Ammon's horn (tissue), 1 donor: ENCODE measurements at places on chromosomes 6 and 20.

GRCh38 chr6:35049156-35049735 is 91.9 kb downstream of the TCP11 start:
- no peak for DNase-seq

DNA sequence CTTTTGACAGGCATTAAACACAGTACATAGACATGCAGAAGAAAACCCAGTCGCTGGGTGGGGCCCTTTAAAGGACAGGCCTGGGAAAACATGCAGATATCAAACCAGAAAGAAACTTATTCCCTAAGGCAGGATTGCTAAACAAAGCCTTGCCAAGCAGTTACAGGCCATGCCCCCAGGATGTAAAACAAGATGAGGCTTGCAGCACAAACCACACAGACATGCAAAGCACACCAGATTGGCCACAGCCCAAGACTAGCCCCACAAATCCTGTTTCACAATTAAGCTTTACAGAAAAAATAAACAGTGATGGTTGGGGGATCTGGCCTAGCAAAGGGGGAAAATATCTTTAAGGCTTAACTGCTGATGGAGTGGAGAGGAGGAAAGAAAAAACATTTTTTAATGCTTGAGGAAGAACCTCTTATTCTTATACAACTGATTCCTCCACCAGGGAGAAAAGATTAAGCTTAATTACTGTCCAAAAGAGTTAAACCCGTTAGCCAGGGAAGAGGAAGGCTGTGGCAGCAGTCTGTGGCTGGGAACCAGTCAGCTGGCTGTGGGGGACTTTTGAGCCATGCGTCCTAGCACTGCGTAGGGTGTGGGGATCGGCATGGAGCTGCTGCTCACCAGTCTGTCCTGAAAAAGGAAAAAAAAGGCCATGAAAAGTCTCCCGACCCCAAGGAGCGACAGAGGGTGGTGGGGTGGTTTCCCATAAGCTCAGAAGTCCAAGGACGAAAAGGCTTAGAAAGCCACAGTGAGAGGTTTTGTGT is 28.4 kb downstream of the COL19A1 start:
- no peak for DNase-seq

- DNase-seq = no peak
These were observed 431.5 kb downstream of the HACE1 start for GRCh38 chr6:104428184-104428583.

DNA sequence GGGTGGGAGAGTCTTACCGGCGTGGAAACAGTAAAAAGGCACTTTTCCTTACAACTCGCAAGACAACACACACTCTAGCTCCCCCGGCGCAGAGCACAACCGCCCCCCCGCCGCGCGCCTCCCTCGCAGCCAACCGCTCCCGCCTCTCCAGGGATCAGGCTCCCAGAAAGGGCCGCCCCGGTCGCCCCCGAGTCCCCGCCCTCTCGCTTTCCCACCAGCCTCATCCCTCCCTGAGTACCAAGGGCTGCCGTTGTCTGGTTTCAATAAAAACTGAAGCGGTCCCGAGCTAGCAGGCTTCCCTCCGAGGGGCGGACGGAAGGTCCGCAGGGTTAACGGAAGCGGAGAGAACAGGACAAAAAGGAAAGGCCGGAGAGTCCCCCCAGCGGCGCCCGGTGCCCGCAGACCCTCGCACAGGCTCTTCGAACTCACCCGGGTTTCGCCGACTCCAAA is 804 bp downstream of the ELOVL5 start:
- peak; percentile 72 for DNase-seq

GRCh38 chr6:46876126-46876525 is 45.6 kb downstream of the ADGRF5 start:
- DNase-seq = no peak

GRCh38 chr6:163151212-163151611 is 263.3 kb upstream of the QKI start:
- DNase-seq = peak; percentile 72

DNA sequence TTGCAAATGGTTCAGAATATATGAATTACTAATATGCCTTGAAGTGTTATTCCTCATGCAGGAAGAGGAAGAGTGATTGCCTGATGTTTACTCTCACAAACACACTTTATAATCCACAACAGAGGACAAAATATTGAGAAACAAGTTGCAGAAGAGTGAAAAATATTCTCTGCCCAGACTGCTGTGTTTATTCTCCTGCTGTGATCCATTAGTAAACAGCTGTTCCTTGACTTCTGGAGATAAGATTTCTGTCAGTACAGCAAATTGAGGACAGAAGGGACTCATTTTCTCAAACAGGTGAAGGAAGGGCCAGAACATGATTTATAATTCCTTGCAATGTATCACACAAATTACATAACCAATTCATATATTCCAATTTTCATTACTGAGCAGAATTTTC is 148.0 kb downstream of the EPM2A start:
- DNase-seq = no peak

GRCh38 chr20:58610811-58611210 is 40.3 kb upstream of the STX16 start:
- DNase-seq = no peak

DNA sequence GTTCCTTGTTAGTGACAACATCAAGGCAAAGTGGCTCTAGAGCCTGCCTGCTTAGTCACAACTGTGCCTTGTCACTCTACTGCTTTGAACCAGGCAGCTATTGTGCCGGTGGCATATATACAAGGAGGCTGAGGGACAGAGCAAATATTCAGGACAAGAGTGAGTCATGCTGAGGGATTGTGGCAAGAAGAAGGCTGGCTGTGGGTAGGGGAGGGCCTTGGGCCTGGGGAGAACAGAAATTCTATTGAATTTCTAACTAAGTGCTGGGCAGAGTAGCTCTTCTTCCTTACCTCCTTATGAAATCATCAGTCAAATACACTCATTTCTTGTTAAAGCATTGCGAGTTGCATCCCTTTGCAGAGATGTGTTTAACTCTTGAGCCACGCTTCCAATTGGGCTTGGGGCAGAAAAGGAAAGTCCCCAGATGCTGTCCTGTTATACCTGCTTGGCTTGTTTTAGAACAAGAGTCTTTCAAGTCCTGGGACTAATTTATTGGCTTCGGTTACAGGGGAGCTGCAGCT is 59.7 kb downstream of the PFDN4 start:
- DNase-seq = no peak

DNA sequence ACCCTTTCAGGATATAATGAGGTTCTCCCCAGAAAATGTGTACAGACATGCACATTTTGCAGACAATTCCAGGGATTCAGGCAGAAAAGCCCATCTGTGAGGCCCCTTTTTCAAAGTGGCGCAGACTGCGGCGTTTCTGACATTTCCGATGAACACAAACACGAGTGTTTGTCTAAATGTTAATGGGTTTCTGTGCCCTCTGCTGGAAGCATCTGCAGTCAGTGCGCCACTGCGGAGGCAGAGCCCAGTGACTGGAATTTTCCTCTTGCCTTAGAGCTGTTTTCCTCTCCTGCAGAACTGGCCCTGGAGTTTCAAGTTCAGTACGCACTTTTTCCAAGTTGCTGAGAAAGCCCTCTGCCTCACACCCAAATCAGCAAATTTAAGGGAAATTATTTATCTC is 15.3 kb downstream of the ANKRD60 start:
- DNase-seq = peak; percentile 89

DNA sequence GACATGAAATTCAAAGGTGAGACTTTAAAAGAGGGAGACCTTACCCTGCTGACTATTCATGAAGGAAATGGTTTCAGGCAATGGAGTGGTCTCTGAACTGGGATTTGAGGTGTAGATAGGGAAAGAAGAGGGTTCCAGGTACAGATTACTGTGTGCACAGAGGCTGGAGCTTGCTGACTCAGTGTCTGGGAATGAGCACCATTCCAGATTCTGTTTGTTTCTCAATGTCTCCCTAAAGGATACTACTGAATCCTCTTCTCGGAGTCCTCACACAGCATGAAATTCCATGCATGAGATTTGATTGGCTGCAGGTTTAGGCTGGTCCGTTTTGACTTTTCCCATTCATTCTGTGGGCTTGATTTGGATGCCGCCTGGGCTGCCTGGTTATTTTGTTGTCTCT is 49.0 kb downstream of the PPP1R14C start:
- DNase-seq = no peak

DNA sequence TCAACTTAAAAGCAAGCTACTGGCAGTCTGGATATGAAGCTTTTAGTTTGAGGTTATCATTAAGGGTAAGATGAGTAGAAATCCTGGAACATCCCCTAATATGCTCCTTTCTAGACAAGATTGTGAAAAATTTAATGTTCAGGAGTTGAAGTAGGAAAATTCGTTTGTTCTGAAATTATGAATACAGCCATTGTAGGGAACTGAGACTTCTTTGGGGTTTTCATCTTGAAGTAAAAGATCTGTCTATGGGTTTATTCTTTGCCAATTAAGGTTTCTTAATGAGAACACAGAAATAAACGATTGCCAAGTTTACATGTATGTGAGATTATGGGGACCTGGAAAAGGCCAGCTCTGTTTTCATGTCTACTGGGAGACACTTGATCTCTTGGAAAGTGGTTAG is 225.6 kb upstream of the MOCS1 start:
- no peak for DNase-seq

DNA sequence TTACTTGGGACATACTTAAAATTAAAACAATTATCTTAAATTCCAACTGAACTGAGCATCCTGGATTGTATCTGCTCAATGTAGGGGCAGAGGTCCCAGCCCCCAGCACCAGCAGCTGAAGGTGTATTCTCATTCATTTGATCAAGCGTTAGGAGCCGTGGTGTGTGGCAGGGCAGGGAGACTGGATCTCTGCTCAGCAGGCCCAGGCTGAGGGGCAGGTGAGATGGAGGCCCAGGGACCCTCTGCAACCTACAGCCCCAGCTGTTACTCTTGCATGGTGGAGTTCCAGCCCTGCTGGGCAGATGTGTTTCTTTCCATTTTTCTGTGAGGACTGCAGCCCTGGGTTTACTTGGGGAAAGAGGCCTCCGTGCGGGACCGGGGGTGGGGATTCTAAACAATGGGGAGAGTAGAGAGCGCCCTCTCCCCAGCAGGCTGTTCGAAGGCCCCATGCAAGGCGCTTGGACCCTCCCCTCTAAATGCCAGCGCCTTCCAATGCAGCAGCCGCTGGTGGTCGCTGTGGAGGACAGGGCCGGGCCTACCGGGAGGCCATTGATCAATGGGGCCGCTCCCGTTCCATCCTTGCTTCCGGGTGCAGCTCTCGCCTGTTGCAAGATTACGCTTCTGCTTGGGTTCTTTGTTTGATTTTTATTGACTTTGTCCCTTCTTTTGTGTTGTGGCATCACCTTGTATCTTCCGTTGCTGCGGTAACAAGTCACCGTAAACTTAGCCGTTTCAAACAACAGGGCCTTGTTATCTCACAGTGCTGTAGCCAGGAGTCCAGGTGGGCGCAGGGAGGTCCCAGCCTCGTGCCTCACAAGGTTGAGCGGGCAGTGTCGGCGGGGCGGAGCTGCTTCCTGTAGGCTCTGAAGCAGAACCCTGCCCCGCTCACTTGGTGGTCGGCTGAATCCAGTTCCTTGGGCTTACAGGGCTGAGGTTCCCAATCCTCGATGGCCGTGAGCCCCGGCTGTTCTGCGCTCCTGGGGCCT is 134.8 kb upstream of the PHACTR3 start:
- DNase-seq = no peak

GRCh38 chr6:27176523-27177484 is 70.7 kb upstream of the PRSS16 start:
- peak; percentile 45 for DNase-seq

GRCh38 chr20:1327241-1327653 is 1.7 kb downstream of the SDCBP2 start:
- peak; percentile 62 for DNase-seq

- DNase-seq = peak; percentile 35
These were observed 43.4 kb downstream of the PLAGL1 start for GRCh38 chr6:143964674-143965081.

- no peak for DNase-seq
These were observed 3.1 kb downstream of the DNAAF9 start for GRCh38 chr20:3404402-3404801.

DNA sequence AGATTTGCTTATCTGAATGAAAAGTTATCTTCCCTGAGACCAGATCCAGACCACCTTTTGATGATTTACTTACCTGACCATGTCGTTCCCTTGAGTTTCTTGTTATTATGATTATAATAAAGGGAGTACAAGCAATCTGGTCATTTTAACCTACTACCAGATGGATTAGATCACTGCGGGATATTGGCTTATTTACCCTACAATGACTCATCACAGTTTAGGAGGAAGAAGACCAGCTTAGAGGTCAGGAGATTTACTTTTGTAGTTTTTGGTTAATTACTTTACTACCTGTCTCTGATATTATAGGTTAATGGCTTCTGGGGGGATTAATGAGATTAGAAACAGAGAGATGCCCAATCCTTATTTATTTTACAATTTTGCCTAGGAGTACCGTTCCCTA is 10.7 kb downstream of the PKIB start:
- DNase-seq = no peak

DNA sequence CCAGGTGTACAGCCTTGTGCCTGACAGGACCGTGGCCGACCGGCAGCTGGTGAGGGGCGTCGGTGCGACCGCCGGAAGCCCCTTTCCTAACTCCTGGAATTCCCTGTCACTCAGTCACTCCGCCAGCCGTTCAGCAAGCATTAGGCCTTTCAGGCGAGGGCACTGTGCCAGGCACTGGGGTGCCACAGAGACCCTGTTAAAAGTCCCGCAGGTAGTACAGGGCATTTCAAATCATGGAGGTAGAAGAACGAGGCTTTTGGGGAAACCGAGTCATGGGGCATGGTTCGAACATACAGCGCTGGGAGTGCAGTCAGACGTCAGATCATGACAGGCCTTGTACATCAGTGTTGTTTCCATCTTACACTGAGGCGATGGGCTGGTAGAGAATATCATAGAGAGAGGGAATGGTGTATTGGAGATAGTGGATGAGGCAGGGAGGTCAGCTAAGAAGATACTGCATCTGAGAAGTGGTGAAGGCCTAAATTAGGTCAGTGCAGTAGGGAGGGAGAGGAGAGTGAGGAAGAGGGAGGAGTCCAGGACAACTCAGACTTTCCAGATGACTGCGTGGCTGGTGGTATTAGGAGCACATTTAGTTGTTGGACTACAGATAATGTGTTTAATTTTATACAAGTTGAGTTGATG is 892 bp upstream of the DXO start:
- DNase-seq = no peak

DNA sequence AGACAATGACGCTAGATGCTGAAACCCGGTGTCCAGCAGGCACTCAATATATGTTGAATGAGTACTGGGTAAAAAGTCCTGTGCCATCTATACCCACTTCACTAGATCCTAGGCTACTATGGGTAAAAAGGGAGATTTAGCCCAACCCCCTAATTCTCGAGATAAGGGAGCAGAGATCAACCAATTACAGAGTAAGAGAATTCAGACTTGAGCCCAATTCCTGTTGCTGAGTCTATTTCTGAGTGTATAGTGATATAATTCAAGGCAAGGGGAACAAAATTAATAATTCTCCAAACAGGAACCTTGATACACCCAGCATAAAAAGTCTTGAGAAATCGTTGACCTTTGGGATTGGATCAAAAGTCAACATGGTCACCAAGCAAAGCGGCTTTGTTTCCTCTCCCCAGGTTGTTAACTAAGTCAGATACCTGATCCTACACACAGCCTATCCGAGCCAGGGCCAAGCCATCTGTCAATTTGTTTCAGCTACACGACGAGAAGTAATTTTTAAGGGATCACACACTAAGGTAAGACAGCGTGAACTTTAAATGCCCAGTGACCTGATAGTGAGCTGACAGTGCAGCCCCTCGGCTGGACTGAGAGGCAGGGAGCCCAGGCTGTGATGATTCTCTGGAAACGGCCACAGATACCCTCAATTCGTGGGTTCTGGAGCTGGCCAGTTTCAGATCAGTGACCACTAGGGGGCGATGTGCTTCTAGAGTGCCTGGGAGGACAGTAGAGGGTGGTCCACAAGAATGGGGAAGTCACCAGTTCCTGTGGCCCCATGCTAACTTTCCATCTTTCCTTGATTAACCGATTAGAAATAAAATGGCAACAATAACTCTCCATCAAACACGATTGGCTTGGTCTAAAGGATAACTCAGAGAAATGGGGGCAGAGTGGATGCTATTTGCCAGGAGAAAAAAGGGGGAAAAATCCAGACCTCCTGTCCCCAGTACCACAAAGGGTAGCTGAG is 46.2 kb downstream of the SLC22A23 start:
- DNase-seq = peak; percentile 70
